COR-L47 (cell line): ENCODE measurements at places on chromosomes 6 and 20.

GRCh38 chr6:132130626-132131298 lies 179.6 kb upstream of the CCN2 start:
- DNase-seq, result no peak

DNA sequence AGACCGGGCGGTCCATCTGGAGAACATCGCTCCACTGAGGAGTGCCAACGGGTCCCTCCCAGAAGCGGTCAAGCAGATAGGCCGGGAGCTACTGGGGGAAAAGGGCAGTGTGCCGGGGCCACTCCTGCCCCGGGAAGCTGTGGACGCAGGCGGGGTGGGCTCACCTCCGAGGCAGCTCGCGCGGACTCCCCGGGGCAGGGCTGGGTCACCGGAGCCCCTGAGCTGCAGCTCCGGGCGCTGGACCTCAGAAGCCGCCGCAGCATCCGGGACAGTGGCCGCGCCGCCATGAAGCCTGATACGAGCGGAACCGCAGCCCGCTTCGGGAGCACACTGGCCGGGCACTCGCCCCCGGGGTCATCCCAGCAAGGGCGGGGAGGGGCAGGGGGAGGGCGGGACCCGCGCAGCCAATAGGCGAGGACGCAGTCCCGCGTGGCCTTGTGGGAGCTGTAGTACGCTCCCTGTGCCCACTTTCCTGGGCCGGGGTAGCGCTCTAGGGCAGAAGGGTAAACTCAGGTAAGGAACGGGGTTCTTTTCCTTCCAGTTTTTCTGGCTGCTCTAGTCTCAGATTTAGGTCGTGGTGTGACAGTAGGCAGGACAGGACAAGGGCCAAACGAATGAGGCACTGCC lies at the start of gene MOCS1:
MOCS1 (minus strand) TSS at position 332 of the 627 bp plus-strand sequence; CDS start at position 287, 45 bp downstream.
- no peak for DNase-seq

- DNase-seq, result no peak
Measured at GRCh38 chr6:169780571-169781091, 29.2 kb downstream of the ERMARD start.

- DNase-seq, result no peak
Measured at GRCh38 chr6:15882915-15883314, 220.1 kb upstream of the DTNBP1 start.

GRCh38 chr20:51759769-51760510 lies 8.2 kb downstream of the ATP9A start:
- no peak for DNase-seq

DNA sequence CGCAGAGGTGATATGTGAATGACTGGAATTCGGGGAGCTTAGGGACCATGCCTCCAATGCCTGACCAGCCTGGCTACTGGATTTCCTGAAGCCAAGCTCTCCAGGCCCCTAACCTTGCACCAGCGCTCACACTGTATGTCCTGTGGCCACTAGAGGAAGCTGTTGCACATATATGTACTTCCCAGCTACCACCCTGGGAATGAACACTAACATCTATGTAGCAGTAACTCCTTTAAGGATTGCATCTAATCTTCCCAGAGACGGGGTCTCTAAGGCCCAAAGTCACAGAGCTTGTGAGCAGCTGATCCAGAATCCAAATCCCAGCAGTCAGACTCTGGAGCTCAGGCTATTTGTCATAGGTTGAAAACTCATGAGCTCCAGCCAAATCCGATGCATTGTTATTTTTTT lies 20.4 kb upstream of the BPIFB1 start:
- DNase-seq, result peak; percentile 76

DNA sequence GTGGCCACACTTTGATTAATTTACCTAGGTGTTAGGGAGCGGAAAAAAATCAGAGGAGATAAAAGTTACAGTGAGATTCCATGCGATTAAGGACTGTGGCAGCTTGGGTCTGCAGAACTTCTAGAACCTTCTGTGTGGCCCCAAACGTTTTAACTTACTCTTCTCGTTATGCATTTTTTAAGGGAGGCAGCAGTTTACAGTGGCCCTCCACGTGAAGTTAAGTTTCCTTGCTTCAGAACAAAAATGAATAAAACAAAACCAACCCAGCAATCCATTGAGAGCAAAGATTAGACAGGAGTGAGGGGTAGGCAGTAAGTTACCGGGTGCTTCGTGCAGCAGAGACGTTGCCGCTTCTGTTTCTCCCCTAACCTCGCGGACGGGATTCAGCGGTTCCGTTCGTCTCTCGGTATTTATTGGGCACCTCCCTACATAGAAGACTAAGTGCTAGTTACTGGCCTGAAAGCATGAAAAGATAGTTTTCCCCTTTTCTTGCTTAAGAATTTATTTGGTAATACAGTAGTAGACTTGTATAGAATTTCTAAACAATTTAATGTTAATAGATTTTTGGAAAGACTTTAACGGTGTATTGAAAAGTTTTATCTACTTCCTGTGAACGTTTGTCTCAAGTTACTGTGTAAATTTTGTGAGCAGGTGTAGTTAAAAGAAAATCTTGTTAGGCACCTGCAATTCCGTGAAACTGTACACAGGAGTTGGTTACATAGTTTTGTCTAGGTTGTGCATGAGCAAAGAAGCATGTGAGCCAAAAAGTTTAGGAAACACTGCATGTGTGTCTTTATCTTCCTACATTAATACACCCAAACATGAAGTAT lies 1.1 kb downstream of the BAG2 start:
- no peak for DNase-seq

DNA sequence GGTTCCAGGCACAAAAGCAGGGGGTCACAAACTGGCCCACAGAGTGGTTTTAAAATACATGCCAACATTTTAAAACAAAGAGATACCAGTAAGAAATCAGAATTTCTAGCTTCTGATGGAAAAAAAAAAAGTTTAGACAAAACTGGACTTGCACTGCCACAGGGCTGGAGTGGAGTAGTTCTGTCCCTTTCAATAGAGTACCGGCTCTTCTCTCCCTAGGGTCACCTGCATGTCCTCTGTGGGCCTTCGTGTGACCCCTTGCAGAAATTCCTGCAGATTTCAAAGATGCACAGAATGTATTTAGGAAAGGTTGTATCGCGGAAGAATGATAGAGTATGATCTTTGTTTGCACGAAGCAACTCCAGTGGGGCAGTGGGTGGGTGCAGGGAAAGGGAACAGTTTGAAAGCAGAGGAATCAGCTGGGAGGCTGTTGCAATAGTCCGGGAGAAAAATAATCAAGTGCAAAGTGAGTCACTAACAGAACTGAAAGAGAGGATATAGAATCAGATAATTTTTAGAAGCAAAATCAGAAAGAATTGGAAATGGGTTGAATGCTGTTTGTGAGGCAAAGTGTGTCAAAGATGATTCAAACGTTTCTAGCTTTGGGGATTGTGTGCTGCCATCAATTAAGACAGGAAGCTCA lies 97.3 kb upstream of the STXBP5 start:
- DNase-seq, result no peak

- no peak for DNase-seq
Measured at GRCh38 chr20:39822667-39823066, 860.5 kb downstream of the DHX35 start.

- DNase-seq, result no peak
Measured at GRCh38 chr20:63787302-63787701, 43.8 kb downstream of the ZBTB46 start.

DNA sequence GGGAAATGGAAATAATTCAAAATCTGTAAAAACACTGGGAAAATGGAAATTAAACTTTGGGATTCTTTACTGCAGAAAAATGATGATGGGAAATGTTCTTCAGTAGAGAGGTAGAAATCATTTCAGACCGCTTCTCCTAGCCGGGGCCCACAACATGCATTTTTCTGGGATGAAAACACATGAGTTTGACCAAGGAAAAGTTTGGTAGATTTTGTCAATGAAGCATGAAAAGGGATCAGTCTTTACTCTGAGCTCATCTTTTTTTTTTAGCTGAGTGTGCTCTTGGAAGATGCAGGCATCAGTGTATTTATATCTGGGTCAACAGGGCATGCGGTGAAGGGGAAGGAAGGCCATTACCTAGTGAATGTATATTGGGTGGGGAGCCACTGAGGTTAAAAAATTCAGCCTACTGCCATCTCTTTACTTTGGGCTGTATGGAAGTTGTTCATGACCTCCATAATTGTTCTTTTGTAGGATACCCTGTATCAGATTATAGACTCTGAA lies 36.8 kb downstream of the PLCB1 start:
- DNase-seq, result no peak

- no peak for DNase-seq
Measured at GRCh38 chr20:58558486-58559367, 43.5 kb upstream of the APCDD1L start.

DNA sequence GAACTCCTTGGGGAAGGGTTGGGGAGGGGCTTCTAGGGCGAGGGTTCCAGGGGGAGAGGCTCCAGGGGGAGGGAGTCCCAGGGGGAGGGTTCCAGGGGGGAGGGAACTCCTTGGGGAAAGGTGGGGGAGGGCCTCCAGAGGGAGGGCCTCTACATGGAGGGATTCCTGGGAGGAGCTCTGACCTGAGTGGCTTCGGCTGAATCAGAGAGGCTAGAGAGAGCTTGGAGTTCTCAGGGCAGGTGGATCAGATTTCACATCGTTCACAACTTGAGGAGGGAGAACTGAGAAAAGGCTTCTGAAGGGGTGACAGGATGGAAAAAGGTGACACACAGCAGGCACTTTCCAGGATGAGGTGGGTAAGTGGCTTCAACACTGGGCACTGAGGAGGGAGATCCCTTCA lies 49.1 kb downstream of the DAAM2 start:
- DNase-seq, result no peak

DNA sequence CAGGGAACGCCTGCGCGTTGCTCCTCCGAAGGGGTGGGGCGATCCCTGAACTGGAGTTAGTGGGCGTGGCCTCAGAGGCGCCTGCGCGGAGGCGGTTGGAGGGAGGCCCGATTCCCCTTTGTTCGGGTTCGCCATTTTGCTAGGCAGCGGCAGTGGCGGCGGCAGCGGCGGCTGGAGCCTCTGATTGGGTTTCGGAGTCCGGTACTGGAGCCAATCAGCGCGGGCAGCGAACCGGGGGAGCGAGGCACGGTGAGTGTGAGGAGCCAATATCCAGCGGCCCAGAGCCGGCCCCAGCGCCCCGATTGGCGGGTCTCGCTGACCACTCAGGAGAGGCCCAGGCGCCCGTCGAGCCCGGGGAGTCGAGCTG lies at the start of gene NFYA:
NFYA (plus strand) TSS at position 139 of the 367 bp plus-strand sequence. CDS start 6,116 bp downstream, outside the sequence.
- DNase-seq, result peak; percentile 100

DNA sequence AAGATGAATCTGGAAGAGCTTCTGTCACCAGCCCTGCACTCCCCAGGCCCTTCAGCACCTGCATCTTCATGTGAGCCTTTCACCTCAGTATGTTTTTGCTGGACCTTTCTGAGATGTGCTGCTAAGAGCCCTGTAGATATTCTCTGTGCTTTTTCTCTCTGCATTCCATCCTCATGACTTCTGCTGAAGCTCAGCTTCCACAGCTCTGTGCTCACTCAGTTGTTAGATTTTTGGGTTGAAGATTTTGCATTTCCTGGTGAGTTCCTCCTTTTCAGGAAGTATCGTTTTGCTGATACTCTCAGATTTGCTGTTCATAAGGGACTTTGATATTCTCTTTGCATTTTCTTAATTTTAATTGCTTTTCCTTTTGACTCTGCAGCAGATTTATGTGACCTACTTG lies 18.3 kb downstream of the KIAA1586 start:
- no peak for DNase-seq

DNA sequence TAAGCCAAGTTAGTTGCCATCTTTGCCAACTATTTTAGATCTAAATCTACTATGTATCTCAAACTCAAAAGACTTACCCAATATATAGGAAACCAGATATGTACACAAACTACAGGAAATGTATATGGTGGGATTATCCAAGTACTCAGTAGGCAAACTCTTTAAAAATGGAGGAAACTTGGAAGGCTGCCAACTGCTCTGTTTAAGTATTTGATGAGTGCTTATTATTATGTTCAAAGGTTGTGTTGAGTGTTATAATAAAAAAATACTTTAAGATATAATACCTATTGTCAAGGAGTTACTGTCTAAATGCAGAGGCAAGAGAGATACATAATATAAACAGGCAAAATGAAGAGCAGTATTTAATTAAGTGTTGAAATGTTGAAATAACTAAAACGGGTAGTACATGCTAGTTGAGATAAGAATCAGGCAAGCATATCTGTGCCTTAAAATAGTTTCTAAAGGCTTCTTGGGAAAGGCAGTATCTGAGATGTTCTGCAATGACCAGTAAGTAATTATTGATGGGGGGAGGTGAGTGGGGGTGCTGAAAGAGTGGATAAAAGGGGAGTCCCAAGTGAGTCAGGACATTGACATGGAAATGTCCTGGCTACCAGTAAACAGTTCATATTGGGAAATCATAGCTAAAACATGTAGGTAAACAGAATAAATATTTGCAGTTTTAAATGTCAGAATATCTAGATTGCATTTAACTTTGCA lies 6.5 kb upstream of the DST start:
- DNase-seq, result peak; percentile 50
